ENCODE measurements at places on chromosomes 7 and 10.

DNA sequence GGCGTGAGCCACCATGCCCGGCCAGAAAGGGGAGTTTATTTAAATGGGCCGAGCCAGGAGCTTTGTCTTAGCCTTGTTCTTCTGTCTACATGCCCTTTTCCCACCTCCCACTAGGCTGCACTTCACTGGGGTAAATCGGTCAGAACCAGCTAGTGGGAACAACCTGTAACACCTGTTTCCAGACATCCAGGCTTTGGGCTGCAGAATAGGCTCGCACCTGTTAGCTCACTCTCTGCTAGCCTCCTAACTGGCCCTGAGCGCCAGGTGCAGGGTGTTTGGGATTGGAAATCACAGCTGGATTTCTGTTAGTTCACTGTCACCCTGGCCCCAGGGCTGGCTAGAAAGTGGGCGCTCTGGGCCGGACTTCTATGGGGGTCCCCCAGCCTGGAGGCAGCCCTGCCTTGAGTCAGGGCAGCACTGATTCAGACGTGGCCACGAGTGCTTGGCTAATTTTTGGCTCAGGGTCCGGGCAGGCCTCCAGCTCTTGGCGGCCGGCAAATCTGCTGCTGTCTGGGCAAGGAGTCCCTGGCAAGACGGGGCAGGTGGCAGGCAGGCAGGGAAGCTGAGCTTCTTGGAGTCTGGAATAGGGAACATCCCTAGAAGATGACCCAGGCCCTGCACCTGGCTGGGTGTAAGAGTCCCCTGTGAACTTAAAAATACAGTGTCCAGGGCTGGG lies 48.6 kb downstream of the GTF2IRD1 start:
- no peak for DNase-seq

GRCh38 chr7:24349339-24349738 lies 65.3 kb downstream of the NPY start:
- no peak for DNase-seq

DNA sequence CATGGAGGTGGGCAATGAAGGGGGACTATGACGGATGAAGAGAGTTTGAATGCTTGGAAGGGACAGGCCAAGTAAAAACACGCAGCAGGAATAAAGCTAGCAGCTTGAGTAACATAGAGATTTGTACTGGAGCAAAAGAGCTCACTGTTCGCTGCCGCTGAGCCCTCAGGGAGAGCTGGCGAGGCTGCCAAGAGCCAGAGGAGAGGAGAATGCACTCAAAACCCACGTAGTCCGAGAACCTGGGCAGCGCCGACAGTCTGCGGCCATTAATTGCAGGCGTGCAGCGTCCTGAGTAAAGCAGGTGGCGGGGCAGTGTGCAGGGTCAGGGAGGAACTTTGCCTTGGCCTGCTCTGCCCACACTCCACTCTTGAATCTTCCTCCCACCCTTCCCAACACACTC lies 68.2 kb downstream of the SLC37A3 start:
- no peak for DNase-seq

DNA sequence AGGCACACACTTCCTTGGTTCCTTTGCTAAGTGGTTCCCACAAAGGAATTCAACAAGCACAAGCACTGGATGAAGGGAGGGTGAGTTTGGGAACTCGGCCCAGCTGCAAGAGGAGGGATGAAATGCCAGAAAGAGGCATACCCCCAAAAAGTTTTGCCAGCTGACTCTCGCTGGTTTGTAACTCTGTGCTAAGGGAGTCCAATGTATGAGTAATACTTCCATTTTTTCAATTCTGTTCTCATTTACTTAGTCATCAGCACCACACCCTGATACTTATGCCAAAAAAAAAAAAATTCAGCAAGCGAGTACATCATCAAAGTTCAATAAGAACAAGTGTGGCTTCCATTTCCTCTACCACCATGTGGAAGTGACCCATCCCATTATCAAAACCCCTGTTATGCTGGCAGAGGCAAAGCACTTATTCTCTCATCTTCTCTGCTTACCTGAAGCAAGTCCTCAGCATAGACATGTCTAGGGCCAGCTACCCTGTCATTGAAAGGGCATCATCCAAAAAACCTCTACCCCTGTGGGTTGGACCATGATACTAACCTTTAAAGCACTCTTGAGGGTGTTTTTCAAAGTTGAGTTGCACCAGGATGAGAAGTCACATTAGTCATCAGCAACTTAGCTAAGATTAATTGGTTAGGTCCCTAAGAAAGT lies 6.9 kb upstream of the HYCC1 start:
- DNase-seq = no peak
